ENCODE measurements at places on chromosomes 5 and 9.

DNA sequence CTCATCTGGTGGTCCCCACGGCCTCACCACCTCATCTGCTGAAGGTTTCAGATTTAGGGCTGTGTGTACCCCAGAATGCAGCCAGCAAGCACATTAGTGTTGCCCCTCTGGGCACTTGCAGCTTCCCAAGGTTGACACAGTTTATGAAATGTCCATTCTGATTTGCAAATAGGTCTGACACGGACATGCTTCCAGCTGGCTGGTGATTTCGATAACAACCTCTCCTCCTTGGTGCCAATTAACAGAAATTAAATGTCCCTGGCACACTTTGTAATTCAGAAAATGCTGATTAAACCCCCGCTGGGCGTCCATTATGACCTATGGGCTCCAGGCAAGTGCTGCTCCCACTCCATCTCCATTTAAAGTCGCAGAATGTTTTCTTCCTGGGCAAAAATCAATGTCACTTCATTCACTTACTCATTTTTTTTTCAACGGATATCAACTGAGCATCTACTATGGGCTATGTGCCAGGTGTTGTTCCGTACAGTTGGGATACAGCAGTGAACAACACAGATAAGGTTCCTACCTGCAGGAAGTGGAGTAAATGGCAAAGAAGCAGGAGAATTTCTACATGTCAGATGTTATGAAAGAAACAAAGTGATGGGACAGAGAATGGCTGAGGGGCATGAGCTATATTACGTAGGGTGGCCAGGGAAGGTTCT is 32.0 kb downstream of the PLAC8L1 start:
- DNase-seq, result no peak

DNA sequence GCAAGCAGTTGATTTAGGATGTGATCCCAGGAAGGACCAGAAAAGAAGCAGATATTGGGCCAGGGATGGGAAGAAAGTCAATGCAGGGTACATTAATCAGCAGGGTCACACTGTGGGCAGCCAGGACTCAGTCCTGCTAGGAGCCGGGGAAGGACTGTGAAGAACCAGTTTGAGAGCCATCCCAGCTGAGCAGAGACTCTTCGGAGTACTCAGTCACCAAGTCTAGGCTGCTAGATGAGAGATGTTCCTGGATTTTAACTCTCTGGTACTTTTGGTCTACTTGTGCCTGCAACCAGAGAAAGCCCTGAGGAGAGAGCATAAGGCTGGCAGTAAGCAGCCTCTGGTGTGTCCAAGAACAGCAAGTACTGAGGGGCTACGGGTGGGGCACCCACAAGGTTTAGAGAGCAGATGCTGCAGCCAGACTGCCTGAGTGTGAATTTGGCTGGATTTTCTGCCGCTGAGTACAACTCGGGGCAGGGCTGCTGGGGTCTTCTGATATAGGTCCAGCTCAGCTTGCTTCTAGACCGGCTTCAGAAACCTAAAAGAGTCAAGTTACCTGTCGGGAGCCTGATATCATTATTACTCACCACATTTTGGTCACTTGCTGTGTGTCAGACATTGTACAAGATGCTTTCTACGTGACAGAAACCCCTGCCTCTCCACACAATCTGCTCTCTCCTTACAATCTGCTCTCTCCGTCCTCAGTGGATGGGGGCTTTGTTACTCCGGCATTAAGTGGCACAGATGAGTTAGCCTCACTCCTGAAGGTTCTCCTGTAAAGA is 250.2 kb upstream of the GAS1 start:
- no peak for DNase-seq

DNA sequence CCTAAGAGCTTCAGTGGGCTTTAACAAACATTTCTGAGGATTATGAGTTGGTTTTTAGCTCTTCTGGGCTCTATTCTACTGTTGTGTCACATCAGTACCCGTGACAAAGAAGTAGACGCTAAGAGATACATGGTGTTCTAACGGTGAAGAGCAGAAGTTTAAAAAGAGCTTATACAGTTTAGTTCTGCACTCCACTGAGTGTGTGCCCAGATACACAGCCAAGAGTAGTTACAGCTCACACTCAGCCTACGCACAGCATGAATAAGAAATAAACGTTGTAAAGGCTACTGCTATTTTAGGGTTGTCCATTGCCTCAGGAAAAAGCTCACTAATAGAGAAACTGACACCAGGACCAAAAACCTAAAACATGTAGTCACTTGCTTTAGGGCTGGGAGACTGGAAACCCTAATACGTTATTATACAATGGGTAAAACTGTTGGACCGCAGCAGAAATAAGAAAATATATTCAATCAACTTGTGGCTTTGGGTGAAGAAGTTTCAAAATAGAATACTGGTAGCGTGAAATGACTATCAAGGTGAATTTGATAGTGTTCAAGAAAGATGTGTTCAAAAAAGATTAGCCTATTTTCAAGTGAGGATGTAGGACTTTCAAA is 34.7 kb downstream of the PSIP1 start:
- no peak for DNase-seq

GRCh38 chr9:126361810-126362238 is 35.2 kb downstream of the MVB12B start:
- no peak for DNase-seq

DNA sequence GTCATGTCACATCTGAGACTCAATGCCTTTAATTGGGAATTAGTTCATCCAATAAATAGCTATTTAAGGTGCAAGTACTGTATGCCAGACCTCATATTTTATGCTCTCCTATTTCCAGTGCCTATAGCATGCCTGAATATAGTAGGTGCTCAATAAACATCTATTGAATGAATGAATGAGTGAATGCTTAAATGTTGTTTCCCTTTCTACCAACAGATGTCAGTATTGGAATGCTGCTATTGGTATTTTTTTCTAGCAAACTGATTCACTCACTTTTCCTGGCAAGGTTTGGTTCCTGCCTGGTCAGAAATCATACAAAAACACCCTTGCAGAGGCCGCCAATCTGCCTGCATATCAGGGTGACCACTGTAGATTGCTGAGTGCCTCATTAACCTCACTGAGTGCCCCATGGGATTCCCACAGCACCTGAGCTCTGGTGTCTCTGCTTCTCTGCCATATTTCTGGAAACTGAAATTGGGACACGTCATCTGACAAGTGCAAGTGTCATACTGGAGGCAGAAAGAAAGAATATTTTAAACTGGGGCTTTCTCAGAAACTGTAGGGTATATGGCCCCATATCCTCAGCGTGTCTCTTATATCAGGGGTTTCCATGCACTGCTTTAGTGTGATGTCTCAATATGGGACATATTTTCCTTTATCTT is 359.7 kb downstream of the TRIM32 start:
- no peak for DNase-seq

GRCh38 chr5:177276886-177277285 is 26.6 kb downstream of the RAB24 start:
- no peak for DNase-seq

DNA sequence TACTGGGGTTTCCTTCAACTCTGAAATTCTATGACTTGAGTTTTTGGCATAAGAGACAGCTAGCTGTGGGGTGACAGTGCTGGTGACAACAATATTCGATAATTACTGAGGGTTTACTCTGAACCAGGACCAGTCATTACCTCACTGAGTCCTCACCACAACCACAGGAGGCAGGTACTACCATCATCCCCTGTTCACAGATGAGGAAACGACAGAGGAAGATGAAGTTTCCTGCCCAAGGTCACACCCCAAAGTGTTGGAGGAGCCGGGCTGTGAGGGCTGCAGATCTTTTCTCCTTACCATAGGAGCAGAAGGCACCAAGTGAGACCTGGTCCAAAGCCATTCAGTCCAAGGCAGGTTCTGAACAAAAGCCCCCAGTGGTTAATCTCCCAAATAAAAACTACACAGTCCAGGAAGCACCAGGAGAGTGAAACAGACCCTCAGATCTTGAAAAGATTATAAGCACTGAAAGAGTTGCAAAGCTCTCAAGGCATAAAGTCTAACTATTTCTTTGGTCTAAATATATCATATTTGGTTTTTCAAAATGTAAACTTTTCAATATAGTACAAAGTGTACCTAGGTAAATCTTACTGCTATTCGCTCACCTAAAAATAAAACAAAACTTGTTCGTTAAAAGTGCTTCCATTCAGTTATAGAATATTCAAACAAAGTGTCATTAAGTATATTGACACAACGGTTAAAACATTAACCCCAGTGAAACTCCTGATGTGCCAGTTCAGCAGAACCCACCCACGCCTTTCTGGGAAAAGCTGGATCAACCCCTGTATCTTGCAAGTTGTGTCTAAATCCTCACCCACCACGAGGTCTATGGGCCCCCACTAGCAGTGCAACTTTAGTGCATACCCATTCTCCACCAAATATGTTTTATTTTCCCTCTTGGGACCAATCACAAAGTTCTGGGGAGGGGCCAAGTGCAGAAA is 82.6 kb upstream of the EQTN start:
- no peak for DNase-seq

Data from cerebellar nuclear complex (tissue), 1 donor.